Eye (tissue), 1 donor: ENCODE measurements at places on chromosomes 2 and 18.

GRCh38 chr18:79644666-79645057 is 34.9 kb upstream of the CTDP1 start:
- peak; percentile 47 for DNase-seq

- no peak for DNase-seq
These were observed 379.4 kb downstream of the CDH2 start for GRCh38 chr18:27797484-27797883.

DNA sequence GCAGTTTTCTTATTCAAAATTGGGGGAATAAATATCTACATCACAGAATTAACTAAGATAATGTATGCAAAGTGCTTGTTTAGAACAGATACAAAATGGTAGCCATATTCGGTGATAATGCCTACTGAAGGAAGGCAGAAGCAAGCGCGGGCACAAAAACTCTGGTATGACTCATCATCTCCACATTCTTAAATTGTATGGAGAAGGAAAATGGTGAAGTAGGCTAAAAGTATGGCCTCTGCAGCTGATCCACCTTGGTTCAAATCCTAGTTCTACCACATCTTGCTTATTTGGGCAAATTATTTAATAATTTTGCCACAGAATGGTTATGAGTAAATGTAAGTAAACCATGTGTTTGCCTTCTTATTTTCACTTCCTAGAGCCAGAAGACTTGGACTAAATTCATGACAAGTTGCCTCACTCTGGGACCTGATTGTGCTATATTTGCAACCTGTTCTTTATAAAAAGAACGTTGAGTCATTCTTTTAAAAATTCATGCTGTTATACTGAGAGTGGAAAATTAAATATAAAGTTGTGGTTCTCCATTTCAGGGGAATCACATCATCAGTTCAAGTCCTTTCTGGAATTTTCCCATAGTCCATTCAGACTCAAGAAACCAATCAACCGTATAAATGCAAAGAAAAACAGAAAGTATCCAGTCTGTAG is 9.0 kb upstream of the CDK15 start:
- no peak for DNase-seq

GRCh38 chr2:197884252-197884651 is 79.9 kb downstream of the PLCL1 start:
- no peak for DNase-seq

DNA sequence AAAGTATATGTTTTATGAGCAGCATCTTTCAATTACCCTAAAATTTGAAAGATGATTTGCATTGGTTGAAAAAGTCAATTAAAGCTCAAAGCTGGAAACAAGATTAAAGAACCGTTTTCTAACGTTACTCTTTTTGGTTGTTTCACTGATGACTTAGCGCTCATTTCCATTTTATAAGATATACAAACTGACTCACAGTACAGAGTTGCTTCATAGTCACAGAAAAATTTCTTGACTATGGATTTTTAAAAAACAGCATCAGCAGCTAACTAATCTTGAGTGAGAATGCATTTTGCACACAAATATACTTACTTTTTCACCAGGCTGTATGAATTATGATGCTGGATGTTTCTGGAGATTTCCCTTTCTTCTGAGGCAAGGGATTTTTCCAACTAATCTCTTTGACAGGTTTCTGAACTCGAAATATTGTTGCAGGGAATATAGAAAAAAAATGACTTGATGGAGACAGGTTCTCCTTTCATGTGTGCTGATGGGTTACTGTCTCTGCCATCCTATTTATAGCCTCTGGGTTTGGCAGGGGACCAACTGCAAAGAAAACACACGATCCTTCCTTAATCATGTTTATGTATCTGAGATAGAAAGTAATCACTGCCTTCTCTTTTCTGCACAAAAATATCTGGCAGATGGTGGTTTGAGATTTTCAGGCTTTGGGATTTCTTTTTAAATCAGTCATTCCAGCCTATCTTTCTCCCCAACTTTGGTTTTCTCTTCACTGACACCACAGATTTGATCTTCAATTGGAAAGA is 129.4 kb upstream of the DAPL1 start:
- DNase-seq: peak; percentile 13

GRCh38 chr2:68375582-68375981 is 10.5 kb downstream of the PLEK start:
- DNase-seq: no peak

- DNase-seq: peak; percentile 12
These were observed 245.5 kb upstream of the KCNJ3 start for GRCh38 chr2:154452906-154453493.

DNA sequence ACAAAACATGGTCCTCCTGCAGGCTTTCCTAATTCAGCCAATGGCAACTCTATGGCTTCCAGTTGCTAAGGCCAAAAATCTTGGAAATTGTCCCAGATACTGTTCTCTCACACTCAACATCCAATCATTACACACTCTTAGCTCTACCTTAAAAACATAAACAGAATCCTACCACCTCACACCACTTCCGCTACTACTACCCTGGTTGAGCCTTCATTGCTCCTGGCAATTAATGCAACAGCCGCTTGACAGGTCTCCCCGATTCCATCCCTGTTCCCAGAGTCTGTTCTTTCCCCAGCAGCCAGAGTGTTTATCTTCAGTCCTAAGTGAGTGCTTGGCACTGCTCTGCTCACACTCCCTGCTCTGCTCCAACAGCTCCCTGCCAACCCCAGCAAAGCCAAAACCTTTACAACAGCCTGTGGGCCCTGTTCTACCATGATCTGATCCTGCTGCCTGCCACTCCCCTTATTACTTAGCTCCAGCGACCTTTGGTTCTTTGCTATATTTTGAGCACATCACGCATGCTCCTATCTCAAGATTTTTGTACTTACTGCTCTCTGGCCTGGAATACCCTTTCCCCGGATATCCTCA is 67.5 kb upstream of the AMMECR1L start:
- DNase-seq: no peak

DNA sequence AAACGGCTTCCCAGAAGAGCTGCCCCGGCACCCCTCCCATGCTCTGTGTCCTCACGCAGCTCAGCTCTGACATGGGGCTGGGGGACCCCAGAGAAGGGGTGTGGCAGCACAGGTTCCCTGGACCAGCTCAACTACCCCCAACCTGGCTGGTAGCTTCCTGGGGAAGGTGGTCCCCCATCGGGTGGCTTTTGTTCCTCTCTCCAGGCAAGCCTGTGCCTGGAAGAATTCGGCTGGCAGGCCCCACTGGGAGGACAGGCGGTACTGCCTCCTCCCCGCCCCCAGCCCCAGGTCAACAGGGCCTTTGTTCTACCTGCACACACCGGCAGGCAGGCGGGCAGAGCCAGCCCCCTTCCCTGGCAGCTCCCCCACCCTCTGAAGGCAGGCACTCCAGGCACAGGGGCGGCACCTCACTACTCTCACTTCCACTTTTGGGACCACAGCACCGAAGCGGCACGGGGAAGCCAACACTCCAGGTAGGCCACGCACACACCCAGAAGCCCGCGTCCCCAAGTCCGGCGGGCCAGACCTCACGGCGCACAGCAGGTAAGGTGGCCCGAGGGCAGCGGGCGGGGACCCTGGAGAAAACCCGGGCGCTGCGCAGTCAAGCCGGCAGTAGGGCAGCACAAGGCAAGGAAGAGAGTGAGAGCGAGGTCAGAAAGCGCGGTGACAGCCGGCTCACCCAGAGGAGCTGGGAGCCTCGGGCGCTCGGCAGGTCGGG is 1.3 kb downstream of the HS6ST1 start:
- peak; percentile 55 for DNase-seq

GRCh38 chr2:99984799-99985515 is 157.4 kb downstream of the AFF3 start:
- DNase-seq: peak; percentile 74

DNA sequence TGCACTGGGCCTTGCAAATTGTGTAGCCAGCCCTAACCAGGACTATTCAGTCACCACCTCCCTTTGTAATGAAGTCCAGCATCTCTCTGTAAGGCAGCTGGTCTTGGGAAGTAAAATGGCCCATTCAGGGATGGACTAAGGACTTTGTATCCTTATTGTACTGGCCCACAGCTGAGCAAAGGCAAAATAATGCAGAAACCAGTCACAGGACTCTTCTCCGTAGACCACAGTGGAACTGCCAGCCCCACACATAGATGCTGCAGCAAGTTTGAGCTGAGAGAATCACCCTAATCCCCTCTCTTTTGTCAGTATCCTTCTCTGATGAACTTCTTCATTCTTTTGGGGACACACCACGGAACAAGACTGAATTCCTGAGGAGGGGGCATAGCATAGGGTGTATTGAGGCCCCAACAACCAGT is 73.6 kb upstream of the RTN4 start:
- DNase-seq: no peak

GRCh38 chr2:82641598-82642180 is 1817.4 kb downstream of the SUCLG1 start:
- no peak for DNase-seq
